Hematopoietic multipotent progenitor cell treated with erythropoietin and hydrocortisone succinate and interleukin-3 and kit ligand, for 4 days (in vitro differentiated cells): ENCODE measurements at places on chromosomes 12 and 14.

GRCh38 chr12:64145226-64145625 lies 76.9 kb downstream of the KICS2 start:
- DNase-seq, result no peak

GRCh38 chr12:6767353-6768319 lies 1.5 kb downstream of the PTMS start:
- DNase-seq, result no peak

DNA sequence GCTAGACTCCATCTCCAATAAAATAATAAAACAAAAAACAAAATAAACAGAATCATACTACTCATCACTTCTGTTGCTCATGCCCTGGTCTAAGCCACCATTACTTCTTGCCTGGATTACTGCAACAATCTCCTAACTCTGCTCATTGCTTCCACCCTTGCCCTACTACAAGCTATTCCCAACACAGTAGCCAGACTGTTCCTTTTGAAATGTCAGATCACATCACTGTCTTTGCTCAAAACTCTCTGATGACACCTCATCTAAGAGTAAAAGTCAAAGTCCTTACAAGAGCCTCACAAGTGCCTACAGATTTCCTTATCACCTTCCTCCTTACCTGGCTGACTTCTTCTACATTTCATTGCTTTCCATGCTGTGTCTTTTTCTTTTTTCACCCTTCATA lies 10.0 kb downstream of the FBXO33 start:
- no peak for DNase-seq

DNA sequence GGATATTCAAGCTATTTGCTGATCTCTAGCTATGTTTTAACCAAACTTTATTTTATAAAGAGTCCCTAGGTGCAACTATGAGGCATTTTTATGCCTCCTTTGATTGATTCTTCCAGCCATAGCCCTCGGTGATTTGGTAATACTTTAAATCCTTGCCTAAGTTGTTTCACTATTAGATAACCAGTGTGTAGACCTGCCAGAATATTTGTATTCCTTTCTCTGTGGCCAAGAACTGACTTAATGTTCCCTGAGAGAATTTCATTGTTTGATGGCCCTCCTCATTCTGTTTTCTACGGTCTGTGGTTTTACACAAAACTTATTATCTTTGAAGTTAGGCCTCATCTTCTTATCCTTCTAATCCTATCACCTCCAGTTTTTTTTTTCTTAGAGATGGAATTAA lies 109.7 kb upstream of the MDGA2 start:
- DNase-seq, result no peak

DNA sequence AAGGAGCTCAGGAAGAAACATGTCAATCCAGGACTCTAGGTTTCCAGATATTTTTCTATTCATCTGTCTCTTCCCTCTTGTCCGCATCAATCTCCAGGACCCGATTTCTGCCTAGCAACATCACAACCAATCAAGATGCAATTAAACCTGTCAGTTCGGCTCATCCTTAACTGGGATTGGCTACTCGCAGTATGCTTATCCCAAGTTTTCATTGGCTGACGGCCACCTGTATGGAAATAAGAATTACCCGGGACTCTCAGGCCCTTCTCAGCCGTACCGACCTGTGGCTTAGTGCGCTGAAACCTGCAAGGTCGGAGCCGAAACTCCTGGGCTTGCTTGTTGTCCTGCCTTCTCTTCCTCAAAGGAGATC lies 20.4 kb upstream of the ATP5MC2 start:
- peak; percentile 64 for DNase-seq

- no peak for DNase-seq
These were observed 112.8 kb upstream of the RESF1 start for GRCh38 chr12:31846405-31846804.

GRCh38 chr14:87852107-87852506 lies 140.9 kb downstream of the GALC start:
- no peak for DNase-seq

- no peak for DNase-seq
These were observed 366.8 kb downstream of the VRK1 start for GRCh38 chr14:97164021-97164420.

DNA sequence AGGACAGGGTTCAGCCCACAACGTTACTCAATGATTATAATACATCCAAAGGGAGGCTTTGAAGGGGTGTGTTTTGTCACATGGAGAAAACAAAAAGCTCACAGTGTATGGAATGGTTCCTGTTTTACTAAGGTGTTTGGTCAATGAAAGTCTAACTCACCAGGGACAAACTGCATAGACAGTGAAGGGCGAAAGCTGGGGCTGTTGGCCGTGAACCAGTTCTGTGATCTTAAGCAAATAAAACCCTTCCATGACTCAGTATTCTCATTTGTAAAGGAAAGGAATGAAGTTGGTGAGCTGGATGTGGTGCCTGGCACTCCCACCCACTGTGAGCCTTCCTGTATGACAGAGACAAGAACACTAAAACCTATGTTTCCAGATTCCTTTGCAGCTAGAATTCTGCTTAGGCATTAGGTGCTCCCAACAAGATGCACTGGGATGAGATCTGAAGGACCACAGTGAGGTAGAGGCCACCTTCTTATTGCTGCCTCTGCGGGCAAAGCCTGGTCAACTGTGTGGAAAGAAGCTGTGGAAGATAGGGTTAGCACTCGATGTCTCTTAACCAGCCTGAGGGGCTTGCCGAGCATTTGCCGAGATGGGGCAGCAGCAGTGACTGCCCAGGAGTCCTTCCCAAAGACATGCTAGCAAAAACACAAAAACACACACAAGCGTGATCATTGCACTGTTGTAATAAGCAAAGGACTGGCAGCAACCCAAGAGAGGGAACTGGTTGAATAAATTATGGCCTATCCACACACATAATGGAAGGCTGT lies 48.5 kb downstream of the VCPKMT start:
- DNase-seq, result no peak

DNA sequence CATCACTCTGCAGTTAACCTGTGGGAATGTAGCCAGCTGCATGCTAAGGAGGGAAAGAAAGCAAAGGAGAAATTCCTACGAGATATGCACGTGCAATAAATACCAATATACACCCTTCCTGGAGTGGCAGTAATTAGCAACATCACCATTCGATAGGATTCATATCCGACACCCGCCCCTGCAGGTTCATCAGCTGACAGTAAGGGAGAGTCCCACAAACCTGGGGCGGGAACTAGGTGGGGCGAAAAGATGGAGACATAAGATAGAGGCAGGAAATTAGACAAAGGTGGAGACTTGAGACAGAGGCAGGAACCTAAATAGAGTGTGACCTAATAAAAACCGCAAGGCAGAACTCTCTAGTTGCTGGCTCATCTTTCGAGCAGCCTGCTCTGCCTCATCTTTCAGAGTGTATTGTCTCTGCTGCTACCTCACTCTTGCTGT lies 51.6 kb downstream of the PLEKHG3 start:
- DNase-seq, result no peak

- peak; percentile 90 for DNase-seq
These were observed 3.4 kb downstream of the CDK2AP1 start for GRCh38 chr12:123267991-123268843.

GRCh38 chr12:110067531-110067930 lies 19.2 kb upstream of the C12orf76 start:
- DNase-seq, result no peak

DNA sequence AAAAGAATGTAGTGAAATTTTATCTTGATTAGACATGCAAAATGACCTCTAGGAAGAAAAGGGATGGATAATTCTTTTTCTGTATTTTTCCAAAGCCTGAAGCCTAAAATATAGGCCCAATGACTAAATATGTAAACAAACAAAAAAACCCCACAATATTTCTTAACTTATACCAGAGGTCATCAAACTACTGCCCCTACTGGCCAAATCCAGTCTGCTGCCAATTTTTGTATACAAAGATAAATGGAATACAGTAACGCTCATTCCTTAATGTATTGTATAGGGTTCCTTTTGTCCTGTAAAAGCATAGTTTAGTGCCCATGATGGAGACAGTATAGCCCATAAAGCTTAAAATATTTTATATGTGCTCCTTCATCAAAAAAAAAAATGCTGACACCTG lies 145.7 kb upstream of the ALG10 start:
- DNase-seq, result peak; percentile 1

DNA sequence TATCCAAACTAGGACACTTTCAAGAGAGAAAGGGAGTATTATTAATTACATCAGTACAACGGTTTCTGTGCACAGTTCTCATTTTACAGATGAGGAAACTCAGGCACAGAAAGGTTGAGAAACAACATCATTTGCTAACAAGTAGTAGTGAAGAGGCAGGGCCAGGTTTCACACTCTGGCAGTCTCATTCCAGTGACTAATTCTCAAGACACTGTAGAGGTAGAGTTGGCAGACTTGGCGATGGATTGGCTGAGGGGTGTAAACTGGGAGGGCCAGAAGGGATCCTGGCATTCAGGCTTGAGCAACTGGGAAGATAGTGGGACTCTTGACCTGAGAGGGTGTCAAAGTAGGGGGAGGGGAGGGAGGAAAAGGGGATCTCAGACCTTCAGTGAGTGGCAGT lies 73.8 kb upstream of the BDKRB2 start:
- DNase-seq, result no peak

DNA sequence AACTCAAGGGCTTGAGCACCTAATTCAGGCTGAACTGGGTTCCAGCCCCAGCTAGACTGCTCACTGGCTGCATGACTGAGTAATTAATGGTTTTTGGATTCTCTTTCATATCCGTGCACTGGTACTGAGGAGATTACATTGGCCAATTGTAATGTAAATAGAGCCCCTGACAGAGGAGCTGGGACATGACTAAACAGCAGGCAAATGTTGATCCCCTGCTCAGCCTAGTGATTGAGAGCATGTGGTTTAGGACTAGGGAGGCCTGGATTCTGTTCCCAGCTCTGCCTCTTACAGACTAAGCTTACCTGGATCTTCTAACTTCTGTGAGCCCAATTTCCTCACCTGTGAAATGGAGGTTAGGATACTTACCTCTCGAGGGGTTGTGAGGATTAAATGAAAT lies 204.3 kb downstream of the ESR2 start:
- DNase-seq, result no peak

DNA sequence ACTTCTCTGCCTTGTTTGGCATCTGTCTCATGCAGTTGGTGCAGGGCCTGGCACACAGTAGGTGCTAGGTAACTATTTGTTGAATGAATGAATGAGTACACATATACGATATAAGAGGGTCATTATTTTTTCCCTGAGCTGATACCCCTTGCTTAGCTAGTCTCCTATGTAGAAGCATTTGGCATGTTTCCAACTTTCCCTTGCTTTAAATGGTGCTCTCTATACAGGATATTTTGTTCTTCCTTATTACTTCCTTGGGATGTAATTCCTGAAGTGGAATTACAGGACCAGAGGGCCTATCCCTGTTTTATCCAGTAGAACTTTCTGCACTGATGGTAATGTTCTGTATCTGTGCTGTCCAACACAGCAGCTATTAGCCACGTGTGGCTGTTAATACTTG lies 250.1 kb upstream of the PWP1 start:
- DNase-seq, result no peak

GRCh38 chr12:27104546-27104945 lies 22.2 kb upstream of the C12orf71 start:
- DNase-seq, result no peak

- peak; percentile 71 for DNase-seq
These were observed 27.2 kb downstream of the JDP2 start for GRCh38 chr14:75454963-75455546.

GRCh38 chr12:132856581-132856980 lies 27.9 kb upstream of the GOLGA3 start:
- DNase-seq, result no peak

- DNase-seq, result peak; percentile 4
These were observed 129.6 kb upstream of the CDKN3 start for GRCh38 chr14:54267172-54267571.

GRCh38 chr12:132953771-132954170 lies 2.3 kb downstream of the ZNF605 start:
- DNase-seq, result no peak

DNA sequence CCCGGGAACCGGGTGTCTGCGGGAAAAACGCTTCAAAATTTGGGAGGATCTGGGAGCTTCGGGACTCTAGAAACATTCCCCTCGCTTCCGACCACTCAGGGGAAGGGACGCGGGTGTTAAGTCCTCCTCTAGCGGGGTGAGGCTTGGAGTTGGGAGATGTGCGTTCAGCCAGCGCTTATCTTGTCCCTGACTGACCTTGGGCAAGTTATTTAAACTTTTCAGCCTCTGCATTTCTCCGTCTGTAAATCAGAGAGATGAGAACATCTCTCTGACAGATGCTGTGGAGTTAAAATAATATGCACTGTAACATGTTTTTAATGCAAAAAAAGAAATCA lies 76.9 kb upstream of the ANO4 start:
- DNase-seq, result no peak

DNA sequence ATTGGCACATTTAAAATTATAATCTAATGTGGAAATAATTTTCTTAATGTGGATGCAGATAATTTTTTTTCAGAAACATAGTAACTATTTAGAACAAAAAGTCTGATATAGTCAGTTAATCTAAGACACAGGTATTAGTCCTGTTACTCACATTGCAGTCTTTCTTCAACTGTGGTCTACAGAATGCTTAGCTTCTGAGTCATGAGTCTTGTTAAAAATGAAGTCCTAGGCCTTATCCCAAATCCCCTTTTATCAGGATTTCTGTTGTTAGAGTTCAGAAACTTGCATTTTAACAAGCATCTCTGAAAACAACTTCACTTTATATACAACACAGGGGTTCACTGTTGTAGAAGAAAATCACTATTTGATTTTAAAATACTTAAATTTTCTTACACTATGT lies 112.2 kb downstream of the SLC16A7 start:
- DNase-seq, result no peak

- peak; percentile 54 for DNase-seq
These were observed 32.7 kb upstream of the FBLN5 start for GRCh38 chr14:91980157-91980556.

DNA sequence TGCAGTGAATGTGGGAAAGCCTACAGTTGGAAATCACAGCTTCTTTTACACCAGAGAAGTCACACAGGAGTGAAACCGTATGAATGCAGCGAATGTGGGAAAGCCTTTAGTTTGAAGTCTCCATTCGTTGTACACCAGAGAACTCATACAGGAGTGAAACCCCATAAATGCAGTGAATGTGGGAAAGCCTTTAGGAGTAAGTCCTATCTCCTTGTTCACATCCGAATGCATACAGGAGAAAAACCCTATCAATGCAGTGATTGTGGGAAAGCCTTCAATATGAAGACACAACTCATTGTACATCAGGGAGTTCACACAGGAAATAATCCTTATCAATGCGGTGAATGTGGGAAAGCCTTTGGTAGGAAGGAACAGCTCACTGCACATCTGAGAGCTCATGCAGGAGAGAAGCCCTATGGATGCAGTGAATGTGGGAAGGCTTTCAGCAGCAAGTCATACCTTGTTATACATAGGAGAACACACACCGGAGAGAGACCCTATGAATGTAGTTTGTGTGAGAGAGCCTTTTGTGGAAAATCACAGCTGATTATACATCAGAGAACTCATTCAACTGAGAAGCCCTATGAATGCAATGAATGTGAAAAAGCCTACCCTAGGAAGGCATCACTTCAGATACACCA lies 24.6 kb downstream of the ZNF26 start:
- DNase-seq, result no peak

GRCh38 chr12:52062167-52063081 lies 7.4 kb upstream of the ATG101 start:
- DNase-seq, result no peak

GRCh38 chr12:4626543-4626942 lies 22.3 kb downstream of the AKAP3 start:
- DNase-seq, result no peak
